C1 segment of cervical spinal cord (tissue), 14 donors: ENCODE measurements at places on chromosomes 3 and 15.

DNA sequence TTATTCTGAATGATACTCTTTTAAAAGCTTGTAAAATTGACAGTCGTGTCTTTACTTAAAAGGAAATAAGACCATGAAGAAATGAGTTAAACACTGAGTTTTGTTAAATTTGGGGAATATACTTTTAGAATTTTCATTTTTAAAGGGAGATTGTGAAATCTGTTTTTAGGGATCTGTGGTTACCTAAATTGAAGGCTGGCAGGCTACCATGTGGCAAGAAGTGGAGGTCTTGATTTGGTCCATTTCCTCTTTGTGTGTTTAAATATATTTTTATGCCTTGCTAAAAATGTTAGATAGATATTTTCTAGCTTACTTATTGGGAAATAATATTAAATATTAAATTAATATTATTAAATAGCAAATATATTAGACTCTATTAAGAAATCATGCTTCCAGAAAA, 36.6 kb upstream of the SLC22A13 start:
- DNase-seq: no peak

DNA sequence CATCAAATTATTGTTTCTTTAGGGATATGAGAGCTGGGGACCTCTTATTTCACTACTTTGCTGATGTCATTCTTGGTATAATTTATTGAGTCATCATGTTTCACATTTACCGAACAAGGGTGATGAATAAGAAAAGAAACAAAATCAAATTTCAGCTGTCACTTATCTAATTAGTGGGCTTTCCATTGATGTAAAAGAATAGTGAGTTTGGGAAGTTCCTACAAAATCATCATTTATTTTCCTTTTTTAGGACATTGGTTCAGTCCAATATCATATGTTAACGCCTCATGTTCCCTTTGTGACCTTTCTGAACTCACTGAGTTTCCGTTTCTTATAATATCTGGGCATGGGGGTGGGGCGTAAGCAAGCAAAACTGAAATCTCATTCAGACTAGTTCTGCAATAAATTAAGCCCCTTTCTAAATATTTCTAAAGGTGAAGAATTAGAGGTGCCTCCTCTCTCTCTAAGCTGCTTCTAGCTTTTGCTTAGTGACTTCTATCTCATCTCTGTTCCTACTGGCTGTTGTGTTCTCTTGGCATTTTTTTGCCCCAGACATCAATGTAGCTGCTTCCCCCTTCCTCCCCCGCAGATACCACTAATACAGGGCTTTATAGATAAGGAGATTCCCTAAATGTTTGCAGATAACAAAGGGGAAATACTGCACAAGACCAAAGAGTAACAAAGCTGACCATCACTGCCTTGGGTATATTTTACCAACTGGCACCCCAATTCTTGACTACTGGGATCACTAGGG, 238.0 kb upstream of the CTNNB1 start:
- no peak for DNase-seq

- no peak for DNase-seq
Observed at GRCh38 chr3:127676456-127676855, 3.7 kb downstream of the ABTB1 start.

DNA sequence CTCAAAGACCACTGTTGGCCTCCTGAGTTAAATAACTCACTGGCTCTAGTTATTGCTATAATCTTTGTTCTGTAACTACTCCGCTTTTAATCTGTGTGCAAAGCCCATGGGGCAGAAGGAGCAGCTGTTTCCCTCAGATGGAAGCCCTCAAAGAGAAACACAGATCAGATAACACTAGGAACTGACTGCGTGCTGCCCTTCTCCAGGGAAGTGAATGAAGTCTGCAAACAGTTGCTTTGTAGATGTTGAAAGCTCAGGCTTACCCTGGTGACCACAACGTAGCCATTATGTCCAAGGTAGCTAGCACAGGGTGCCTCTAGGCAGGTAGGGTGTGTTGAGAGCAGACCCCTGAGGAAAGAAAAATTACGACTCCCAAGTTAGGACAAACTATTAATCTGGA, 152.3 kb upstream of the STAC start:
- no peak for DNase-seq

DNA sequence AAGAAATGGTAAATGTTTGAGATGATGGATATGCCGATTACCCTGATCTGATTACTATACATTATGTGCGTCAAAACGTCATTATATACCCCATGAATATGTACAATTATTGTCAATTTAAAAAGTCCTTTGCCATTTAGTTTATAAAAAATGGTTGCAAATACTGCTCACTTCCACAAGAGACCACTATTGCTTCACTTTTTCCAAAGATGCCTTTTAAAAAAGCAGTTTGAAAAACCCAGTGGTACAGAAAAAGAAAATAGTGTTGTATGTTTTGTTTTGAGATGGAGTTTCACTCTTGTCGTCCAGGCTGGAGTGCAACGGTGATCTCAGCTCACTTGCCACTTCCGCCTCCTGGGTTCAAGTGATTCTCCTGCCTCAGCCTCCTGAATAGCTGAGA, 39.3 kb downstream of the EDEM1 start:
- DNase-seq: no peak

DNA sequence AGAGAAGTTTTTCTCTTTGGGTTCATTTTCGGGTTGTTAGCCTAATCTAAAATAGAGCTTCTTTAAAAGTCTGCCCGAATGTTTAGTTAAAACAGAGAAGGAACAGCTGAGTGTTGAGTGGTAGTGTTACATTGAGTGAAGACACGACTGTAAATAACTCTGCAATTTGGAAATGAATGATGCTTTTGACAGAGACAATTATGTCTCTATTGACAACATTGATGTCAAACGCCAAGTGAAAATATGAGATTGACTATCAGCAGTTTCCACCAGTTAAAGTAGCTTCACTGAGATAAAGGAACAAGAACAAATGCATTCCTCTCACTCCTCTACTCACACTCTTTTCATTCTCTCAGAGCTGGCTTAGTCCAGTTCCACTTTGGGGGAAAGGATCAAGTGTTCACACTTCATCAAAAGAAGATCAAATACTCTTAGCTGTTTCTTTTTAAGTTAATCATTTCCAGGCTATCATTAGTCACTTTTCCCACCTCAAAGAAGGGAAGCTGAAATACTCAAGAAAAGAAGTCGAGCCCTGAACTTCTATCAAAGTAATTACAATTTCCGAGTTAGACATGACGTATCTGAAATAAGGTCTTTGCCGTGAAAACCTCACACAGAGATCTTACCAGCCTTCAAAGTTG, 399.1 kb upstream of the DPH6 start:
- no peak for DNase-seq

DNA sequence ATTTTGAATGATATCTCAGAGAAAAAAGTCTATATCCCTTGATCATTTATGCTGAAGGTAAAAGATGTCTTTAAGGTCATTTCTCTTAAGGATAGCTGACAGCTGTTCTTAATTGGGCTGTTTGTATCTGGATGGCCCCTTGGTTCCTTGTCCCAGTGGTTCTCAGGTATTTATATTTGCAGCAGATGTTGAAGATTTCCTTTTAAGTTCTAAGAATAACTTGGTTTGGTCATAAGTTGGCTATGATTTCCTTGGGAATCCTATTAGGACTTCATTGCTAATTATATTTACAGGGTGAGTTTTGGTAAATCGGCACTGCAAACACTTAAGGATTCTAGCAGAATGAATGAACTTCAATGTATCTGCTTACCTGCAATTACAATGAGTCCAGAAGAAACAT, 460.4 kb upstream of the SGO1 start:
- DNase-seq: no peak

DNA sequence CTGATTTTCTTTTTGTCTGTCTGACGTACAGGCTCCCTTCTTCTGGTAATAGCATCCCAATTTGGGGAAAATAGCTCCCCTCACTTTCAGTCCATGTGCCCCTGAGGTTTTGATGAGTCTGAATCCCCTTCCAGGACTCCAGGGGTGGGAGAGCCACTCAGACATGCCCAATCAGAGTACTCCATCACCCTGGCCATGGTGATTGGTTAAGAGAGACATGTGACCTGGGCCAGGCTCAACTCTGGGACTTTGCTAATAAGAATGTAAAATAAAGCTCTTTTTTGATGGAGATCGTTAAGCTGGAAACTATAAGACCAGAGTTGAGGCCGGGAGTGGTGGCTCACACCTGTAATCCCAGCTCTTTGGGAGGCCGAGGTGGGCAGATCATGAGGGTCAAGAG, 9.2 kb upstream of the MEF2A start:
- DNase-seq: no peak

GRCh38 chr15:72276326-72276700, 4.0 kb upstream of the PARP6 start:
- no peak for DNase-seq

GRCh38 chr3:164479978-164480377, 598.3 kb downstream of the SI start:
- DNase-seq: no peak

- peak; percentile 18 for DNase-seq
Observed at GRCh38 chr3:52231502-52232278, 6.2 kb upstream of the TLR9 start.
